ENCODE measurements at places on chromosomes 3 and 15.

- DNase-seq, result no peak
These were observed 130.3 kb downstream of the MDFIC2 start for GRCh38 chr3:70182166-70182565.

DNA sequence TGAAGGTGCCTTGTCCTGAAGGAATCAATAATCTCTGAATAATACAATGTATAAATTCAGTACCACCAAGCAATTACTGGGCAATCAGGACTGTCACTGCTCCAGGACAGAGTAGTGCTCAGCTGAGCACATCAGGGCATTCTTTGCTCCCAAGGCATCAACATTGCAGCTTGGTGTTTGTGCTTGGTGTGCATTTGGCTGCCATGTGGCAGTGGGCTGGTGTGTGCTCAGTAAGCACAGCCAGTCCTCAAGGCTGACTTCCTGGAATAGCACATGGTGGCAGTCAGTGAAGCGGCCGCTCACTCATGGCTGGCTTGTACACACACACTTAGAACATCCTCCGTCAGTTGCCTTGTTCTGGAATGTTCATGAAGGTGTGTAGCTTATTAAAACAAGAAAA, 217.0 kb downstream of the EPHB1 start:
- no peak for DNase-seq

GRCh38 chr3:102182162-102182561, 252.7 kb upstream of the ZPLD1 start:
- DNase-seq, result no peak

DNA sequence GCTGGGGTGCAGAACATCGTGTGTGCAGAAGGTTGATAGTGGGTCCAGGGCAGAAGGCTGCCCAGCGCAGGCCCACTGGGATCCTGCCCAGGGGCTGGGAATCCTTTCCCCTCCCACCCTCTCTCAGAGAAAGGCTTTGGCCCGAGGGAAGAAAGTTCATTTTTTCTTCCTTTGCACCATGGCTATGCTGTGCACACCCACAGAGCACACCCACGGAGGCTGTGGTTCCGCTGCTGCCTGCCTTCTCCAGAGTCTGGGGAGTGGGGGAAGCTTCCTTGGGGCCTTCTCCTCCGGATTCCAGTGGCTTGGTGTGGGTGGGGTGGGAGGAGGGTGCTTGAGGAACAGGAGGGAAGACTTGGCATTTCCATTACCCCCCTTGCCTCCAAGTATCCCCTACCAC, 7.0 kb upstream of the PRKCD start:
- no peak for DNase-seq

GRCh38 chr3:187014417-187014864, 84.1 kb downstream of the ST6GAL1 start:
- no peak for DNase-seq

GRCh38 chr15:100502651-100503050, 26.1 kb downstream of the CERS3 start:
- DNase-seq, result no peak

GRCh38 chr3:15456321-15456720, 28.9 kb downstream of the EAF1 start:
- DNase-seq, result no peak

DNA sequence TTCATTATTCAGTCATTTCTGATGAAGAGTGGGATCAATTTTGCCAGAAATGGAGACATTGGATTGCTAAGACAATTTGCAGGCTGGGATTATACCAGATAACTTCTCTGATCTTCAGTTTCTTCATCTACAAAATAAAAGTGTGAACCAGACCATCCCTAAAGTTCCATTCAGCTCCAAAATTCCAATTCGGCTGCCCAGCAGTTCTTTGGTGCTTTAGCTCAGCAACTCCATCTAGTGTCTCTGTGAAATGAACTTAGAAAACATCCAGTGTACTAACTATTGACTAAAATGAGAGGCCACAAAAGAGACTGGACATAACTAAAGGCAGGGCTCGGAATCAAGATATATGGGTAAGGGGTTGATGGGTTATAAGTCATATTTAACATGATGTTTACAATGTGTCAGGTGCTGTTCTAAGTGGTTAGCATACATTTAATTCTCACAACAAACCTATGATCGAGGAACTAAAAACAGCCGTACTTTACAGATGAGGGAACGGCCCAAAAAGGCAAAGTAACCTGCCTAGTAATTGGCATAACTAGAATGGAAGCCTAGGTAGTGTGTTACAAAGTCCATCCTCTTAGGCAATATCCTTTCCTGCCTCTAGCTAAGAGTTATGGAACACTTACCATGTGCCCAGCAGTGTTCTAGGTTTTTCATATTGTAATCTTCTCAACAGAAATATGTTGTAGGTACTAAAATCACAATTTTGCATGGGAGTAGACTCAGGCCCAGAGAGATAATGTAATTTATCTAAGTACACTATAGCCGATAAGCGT, 17.0 kb downstream of the THAP10 start:
- no peak for DNase-seq

- peak; percentile 64 for DNase-seq
These were observed at the start of gene CRYBG3 for GRCh38 chr3:97821774-97822358. Gene CRYBG3 (plus strand): TSS chr3:97822011. CDS start chr3:97822207, 196 bp downstream.

GRCh38 chr3:174409086-174409743, 449.9 kb upstream of the NAALADL2 start:
- no peak for DNase-seq

DNA sequence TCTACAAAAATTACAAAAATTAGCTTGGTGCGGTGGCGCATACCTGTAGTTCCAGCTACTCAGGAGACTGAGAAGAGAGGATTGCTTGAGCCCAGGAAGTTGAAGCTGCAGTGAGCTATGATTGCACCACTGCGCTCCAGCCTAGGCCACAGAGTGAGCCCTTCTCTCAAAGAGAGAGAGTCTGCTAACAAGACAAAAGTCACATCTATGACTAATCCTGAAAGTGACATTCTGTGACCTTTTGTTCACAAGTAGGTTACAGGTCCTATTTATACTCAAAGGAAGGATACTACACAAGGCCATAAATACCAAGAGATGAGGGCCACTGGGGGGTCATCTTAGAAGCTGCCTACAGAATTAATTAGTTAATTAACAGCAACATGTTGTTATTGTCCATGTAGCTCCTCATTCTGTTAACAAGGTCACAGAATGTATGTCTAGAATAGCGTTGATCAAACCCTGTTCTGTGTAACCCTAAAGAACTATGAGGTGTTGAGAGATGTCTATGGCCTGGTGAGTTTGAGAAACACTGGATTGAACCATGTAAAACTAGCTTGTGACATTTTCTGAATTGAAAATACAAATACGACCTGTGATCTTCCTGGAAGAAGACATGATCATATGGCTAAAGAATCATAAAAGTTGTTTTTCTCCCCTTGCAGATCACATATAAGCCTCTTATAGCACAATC, 97.0 kb downstream of the SAMMSON start:
- DNase-seq, result no peak

DNA sequence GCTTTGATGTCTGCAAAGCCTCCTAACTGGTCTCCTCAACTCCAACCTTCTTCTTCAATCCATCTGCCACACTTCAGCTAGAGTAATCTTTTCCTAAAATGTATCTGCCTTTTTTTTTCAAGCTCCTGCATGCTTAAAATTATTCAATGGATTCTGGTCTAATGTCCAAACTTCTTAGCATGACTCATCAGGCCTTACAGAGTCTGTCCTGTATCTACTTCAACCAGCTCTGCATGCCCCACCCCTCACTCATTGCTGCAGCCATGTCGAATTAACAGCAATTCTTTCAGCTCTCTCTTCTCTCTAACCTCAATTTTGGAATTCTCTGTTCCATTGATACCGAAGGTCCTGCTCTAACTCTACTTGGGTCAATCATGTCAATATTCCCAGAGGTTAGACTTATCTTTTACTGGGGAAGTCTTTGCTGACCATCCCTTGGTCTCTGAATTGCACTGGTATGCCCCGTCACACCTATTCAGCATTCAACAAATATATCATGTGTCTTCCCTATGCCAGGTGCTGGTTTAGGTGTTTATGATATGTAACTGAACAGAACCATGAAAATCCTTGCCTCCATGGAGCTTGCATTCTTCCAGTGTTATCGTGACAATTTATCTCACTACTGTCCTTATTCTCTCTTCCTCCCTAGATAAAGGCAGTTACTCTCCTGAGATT, 88.5 kb upstream of the NANOGP8 start:
- no peak for DNase-seq

GRCh38 chr3:172840913-172841312, 90.4 kb downstream of the ECT2 start:
- no peak for DNase-seq

DNA sequence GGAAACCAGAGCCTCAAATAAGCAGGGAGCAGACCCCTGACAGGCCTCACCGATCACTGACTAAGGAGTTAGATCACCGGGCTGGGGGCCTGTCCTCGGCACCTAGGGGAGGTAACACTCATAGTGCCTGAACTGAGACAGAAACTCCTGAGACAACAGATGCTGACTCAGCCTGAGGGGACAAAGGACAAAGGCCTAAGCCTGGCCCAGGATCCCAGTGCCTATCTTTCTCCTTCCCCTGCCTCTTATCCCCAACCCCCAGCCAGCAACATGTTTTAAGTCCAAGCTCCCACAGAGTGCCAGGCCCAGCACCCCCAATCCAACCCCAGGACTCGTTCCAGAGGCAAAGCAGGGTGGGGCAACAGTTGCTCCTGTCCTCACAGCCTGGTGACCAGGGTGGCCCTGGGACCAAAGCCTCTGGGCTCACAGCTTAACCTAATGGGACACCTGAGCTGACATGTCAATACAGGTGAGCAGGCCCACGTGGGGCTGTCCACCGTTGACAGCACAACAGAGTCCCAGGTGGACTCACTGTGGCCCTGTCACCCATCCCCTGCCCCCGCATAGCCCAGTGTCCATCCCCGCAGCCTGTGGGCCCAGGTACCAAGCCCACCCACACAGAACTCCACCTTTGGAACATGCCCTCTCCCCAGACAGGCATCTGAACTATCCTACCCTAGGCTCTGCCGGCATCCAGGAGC, 37.4 kb downstream of the ADCY5 start:
- no peak for DNase-seq

DNA sequence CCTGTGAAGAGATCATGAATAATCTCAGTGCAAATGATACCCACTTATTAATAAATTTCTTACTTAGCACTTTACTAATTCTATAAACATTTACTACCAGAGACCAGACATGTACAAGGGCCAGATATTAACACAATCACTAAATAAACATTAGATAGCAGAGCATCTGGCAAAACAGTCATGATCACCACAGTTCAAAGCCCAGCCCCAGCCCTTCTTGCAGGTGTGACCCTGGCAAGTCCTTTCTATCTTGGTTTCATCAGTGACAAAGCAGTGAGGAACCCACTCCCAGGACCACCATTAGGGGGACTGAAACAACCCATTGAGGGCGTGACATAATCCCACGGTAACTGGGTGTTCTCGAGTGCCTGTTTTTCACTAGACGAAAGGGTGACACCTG, 11.6 kb downstream of the ZXDC start:
- no peak for DNase-seq

DNA sequence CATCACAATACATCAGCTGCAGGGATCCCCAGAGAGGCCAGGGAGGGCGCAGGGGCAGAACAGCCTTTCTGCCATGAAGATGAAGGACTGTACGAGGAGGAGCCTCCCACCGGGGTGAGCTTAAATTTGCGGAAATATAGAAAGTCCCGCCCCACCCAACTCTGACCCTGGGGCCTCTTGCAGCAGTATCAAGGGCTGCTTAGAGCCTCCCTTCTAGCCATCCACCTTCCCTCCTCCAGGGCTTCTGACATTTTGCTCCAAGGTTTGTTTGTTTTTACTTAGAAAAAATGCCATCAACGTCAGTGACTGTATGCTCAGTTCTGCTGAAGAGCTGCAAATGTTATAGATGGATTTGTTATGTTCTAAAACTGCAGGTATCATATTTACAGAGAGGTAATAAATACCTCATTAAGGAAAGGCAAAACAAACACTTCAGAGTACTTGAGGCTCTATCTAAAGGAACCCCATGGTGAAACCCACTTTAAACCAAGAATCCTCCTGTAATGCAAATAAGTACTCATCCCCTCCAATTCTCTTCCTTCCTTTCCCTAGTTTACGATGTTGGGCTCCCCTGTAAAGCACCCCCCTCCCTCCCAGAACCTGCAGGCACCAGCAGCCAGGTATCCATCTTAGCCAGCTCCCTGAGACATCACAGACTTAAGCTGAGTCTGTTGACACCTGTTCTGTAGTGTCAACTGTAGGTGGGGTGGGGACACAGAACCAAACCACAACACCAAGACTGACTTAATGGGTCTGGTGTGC, 30.5 kb downstream of the RFTN1 start:
- no peak for DNase-seq

DNA sequence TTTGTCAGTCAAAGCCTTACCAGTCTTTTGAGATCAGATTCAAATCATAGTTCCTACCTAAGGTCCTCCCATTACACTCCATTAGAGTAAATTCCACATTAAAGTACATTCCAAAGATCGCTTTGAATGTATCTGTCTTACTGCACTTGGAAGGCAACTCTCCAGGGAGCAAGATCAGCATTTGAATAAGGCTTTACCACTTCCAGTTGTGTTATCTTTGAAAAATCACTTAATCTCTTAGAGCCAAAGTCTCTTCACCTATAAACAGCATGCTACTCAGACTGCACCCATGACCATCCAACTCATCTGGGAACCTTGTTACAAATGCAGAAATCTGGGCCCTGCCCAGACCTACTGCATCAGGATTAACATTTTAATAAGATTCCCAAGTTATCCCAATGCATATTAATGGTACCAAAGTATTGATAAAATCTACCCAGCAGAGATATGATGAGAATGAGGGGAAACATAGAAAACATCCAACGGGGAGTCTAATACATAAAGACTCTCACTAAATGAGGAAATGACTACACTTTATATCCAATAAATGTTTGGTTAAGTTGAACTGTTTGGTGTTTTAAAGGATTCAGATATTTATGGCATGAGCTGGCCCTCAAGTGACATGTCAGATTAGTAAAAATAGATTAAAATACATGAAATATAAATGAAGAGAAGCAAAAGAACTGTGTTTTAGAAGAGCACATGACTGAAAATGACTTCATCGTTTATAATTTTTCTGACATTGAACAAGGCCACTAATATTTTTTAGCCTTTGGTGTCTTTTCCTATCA, 75.9 kb downstream of the TNIK start:
- DNase-seq, result no peak

DNA sequence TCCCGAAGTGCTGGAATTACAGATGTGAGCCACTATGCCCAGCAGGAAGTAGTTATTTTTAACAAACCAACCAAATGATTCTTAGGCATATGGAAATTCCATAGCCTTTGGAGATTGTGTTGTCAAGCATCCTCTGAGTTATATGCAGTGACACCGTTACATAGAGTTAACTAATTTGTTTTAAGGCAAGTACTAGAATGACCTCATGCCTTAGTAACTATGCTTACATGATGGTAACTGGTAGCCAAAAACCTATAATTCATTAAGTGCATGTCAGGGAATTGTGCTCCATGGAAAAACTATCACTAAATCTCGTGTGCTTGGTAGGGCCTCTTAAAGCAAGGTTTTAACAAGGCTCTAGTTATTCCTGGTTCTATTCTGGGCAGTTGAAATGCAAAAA, 392.8 kb downstream of the TUSC7 start:
- no peak for DNase-seq

GRCh38 chr3:25344670-25345069, 83.4 kb upstream of the RARB start:
- no peak for DNase-seq

- no peak for DNase-seq
These were observed 21.0 kb upstream of the NFKBIZ start for GRCh38 chr3:101828276-101828675.

- no peak for DNase-seq
These were observed 82.1 kb upstream of the BCHE start for GRCh38 chr3:165919284-165919683.

GRCh38 chr15:57890878-57891277, 174.6 kb downstream of the ALDH1A2 start:
- no peak for DNase-seq
